ENCODE measurements at places on chromosomes 5 and 9.

- no peak for DNase-seq
These were observed 156.9 kb upstream of the GPR151 start for GRCh38 chr5:146672866-146673265.

GRCh38 chr9:61673247-61673646 lies 483.4 kb downstream of the SPATA31A7 start:
- no peak for DNase-seq

DNA sequence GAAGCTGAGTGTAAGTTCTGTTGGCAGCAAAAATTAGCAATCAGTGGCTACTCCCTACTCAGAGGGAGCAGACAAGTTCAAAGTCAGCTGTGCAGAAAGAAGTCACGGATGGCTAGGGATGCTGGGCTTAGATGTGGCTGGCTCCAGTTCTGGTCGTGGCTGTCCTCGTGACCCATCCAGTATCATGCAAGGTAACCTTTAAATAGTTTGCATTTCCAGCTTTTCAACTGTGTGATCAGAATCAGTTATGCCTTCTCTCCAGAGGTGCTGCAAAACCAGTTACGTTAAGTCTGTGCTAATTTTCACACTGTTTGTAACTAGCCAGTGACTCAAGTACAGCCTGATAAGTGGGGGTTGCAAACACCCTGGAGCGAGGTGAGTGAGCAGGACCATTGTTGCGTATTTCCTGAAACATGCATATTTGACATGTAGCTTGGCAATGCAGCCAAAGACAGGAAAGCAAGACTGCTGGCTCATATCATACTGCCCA lies 302.4 kb downstream of the ATPSCKMT start:
- no peak for DNase-seq

- no peak for DNase-seq
These were observed 17.0 kb downstream of the NOTCH1 start for GRCh38 chr9:136528716-136529341.

GRCh38 chr9:38371495-38371894 lies 21.0 kb upstream of the ALDH1B1 start:
- DNase-seq, result no peak

Measured in posterior cingulate gyrus (tissue), 11 donors.